ENCODE measurements at places on chromosomes 6 and 20. TPM values are rescaled to one million over a fixed set of nuclear protein-coding genes. Genes with fewer than 3 reads are reported as not detected.

- DNase-seq: peak; percentile 50
Measured at GRCh38 chr20:1469925-1470571, 3.4 kb upstream of the NSFL1C start.

GRCh38 chr6:121142093-121142492, 192.2 kb downstream of the TBC1D32 start:
- no peak for DNase-seq

GRCh38 chr20:20079102-20079784, 26.9 kb downstream of the CFAP61 start:
- no peak for DNase-seq

The PDE10A gene
- total RNA-seq: 62.7 TPM

The FLRT3 gene
- 27.5 TPM for total RNA-seq

The WFDC9 gene
- total RNA-seq: not detected

- DNase-seq: no peak
Measured at GRCh38 chr6:125547381-125547780, 202.1 kb upstream of the HEY2 start.

- DNase-seq: no peak
Measured at GRCh38 chr6:159313018-159313417, 143.8 kb downstream of the FNDC1 start.

The SF3B5 gene
- total RNA-seq: 37.1 TPM

The TREM1 gene
- total RNA-seq: not detected

DNA sequence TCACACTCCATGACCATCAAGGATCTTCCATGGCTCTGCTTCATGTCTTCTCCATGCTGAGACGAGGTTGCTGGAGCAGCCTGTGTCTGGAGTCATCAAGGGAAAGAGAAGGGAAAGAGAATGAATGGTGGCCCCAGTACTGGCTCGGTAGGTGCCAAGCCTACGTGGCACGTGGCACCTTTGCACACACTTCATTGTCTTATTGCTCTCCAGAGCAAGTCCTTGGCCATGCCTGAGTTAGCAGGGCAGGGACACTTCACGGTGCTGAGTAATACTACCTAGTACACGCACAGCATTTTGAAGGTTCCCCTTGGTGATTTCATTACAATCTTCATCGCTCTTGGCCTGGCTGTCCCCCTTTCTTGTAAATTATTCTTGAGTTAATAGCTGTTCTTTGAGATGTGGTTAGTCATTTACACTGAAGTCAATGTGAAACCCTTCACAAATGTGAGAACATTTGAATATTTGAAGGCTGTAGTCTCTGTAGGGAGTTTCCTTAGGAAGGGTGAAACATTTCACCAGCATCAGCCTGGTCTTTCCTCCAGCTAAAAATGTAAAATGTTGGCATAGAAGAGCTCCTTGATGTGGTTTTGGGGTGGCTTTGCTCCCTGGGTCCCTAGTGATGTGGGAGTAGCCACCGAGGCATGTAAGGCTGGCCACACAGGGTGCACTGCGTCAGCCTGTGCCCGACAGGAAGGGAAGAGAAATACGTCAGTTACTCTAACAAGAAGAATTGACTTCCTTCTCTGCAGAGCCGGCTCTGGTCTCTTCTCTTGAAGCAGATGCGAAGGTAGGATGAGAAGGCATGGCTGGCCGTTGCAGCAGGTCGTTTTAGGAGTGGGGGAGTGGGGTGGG, at the start of gene SYTL3:
TSS of gene SYTL3 (plus strand) at position 766 of the 855 bp plus-strand sequence. CDS start 13,215 bp downstream, outside the sequence.
- no peak for DNase-seq

DNA sequence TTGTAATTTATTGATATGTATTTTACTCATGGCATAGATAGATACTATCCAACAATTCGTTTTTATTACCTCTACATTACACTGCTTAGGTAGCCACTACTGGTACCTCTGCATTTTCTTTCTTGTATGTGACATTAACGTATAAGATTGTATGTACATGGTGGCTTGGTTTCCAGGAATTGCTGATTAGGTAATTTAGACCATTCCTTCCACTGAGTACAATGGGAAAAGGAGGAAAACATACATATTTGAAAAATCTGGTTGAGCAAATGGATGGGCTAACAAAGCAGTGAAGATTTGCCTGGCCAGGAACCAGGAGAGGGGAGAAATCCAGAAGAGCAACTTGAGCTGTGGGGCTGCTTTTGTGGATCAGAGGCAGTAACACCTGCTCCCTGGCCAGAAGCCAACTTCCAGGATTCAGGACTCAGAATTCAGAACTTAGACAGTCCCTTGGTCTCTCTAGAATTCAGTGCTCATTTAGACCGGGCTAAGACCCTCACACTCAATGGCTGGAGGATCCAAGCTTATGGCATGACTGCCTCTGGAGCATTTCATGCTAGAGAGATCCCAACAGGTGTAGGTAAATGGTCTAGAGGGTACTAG, 17.9 kb upstream of the MICB start:
- no peak for DNase-seq

GRCh38 chr6:155187994-155188706, 75.7 kb upstream of the CLDN20 start:
- DNase-seq: no peak

DNA sequence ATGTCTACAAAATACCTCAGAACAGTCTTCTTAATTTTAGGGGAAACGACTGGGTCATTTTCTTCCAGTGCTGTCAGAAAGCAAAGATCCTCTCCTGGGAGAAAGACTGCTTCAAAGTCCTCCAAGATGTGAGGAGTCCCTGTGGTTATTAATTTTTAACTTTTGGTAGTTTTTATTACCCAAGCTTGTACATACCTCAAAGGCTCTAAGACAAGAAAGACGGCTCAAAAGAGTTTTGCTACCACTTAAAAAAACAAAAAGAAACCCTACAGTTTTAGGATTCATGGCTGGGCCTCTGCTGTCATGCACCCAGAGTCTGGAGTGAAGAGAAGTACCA, 56.1 kb upstream of the APCDD1L start:
- no peak for DNase-seq

DNA sequence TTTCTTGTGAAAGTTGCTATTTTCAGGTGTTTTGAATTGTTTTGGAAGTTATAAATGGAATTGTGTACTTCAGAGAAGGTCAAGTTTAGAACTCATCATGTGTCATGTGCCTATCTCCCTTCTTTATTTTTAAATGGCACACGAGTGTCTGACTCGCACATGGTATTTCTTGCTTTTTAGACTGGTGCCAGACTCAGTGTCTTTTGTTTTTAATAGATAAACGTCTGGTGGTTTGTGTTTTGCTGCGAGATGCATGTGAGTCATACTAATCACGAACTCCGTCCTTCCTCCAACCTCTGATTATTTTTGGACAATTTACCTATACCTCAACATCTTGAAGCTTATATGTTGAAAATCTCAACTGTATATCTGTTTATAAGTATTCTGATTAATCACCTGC, 292.1 kb downstream of the CDKAL1 start:
- DNase-seq: no peak

The CST5 gene
- total RNA-seq: not detected

The ACTL10 gene
- total RNA-seq: 1.1 TPM

The C6orf15 gene
- total RNA-seq: not detected

DNA sequence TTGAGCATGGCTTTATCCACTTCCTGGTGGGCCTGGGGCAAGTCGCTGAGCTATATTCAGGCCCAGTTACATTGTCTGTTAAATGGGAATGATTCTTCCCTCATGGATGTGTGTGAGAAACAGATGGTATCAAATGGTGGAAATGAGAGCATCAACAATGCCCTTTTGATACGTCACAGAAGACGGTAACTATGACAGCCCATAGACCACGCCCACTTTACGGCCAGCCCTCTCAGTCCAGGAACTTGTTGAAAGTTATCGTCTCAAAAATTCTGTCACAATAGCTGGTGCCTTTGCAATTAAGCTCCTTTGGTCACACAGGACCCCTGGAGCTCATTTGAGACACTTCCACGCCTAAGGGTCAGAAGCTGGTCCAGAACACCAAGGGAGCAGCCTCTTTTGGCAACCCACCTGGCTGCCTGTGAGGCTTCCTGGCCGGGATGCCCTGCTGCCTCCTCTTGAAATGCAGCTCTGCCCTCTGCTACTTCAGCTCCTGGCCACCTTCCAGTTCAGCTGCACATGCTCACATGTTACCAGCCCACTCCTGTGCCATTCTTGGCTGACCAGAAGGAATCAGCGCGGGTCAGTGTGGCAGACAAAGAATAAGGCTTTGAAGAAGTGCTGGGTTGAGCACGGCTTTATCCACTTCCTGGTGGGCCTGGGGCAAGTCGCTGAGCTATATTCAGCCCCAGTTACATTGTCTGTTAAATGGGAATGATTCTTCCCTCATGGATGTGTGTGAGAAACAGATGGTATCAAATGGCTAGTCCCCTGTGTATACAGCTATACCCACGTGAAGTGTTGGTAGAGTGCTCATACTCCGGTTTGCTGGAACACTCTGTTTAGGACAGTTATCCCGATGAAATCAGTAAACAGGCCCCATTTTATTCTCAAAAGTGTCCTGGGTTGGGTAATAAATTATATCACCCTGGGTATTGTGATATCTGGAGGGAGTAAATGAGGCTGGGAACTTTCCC, 199.2 kb upstream of the SUPT3H start:
- DNase-seq: no peak

DNA sequence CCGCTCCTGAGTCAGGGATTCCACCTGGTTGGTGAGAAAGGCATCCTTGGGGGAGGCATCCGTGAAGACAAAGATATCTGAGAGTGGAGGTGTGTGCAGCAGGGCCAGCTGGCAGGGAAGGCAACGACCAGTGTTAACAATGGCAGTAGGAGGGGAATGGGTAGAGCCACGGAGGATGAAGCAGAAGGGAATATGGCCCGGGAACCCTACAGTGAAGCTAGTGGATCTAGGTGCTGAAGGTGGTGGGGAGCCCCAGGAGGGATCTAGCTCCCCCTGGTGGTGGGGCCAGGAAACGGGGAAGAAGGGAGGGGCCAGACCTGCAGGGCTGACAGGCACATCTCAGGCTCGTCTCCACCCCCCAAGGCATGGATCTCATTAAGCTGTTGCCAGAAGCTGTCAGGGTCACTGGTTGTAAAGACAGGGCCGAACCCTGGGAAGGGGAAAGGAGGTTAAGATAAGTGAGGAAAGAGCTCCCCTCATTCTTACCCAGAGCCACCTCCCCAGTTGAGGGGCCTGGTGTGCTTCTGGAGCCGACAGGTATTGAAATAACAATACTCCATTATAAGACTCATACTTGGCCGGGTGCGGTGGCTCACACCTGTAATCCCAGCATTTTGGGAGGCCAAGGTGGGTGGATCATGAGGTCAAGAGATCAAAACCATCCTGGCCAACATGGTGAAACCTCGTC, 7.3 kb downstream of the VWA7 start:
- no peak for DNase-seq

DNA sequence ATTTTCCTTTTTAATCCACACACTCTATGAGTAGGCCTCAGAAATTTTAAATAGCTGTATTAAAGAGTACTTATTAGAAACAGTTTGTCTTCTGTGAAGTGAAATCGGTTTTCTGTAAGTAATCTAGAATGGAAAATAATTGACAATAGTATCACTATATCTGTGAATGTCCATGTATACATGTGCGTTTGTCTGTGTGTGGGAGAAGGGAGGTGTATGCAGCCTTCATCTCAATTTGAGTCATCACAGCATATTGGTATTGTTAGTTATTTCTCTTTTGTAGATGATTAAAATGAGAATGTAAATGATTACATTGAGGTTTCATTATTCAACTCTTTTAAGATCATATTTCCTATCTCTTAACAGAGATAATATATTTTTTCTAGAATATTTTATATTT, 206.0 kb downstream of the EYS start:
- DNase-seq: no peak

The SAMD10 gene
- total RNA-seq: 6.4 TPM

DNA sequence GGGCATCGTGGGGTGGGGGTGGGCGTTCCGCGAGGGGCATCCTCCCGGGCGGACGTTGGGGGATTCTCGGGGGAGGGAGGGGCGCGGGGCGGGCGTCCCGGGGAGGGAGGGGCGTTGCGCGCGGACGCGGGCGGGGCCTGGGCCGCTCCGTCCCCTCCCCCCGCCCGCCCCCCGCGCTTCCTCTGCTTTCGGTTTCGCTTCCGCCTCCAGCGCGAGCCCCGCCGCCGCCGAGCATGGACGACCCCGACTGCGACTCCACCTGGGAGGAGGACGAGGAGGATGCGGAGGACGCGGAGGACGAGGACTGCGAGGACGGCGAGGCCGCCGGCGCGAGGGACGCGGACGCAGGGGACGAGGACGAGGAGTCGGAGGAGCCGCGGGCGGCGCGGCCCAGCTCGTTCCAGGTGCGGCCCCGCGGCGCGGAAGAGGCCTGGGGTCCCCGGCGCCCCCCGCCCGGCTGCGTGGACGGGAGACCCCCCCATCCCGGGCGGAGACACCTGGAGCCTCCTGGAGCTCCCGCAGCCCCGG, at the start of gene OGFR:
TSS of gene OGFR (plus strand) at position 209 of the 528 bp plus-strand sequence. CDS start at position 234, 25 bp downstream.
- peak; percentile 29 for DNase-seq

DNA sequence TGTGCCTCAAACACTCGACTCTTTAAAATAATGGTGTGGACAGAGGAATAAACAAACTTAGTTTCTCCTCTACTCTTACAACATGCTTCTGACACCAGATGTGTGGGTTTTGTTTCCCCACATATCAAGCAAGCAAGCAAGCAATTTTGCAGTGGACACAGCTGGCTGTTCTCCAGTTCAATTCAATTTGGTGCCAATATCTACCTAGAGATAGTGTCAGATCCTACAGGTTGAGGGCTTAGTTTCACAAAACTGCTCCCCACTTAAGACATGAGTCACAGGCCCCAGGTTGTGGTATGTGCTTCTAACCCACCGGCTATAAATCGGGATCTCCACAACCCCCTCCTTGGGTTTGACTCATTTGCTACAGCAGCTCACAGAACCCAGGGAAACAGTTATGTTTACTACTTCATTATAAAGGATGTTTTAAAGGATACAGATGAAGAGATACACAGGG, 131.4 kb upstream of the TRAF3IP2 start:
- DNase-seq: no peak

DNA sequence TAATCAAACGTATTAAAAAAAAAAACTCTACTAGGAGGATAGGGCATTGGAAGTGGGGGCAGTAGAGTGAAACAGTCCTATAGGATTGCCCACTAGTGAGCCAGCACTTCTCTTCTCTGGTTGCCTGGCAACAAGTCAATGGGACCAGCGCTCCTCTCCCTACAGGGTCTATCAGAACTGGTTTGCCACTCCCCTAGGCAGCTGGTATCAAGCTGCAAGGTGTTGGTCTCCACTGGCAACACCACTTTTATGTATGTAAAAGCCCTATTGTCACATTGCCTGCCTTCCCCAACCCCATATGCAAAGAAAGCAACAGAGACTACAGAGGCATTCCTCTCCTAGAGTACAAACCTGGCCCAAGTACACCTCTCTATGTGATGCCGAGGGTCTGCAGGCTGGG, 166.9 kb upstream of the MCHR2 start:
- DNase-seq: no peak

- no peak for DNase-seq
Measured at GRCh38 chr6:48136856-48137255, 25.9 kb upstream of the PTCHD4 start.
